KG1 (cell line): ENCODE measurements at places on chromosomes 4 and X.

DNA sequence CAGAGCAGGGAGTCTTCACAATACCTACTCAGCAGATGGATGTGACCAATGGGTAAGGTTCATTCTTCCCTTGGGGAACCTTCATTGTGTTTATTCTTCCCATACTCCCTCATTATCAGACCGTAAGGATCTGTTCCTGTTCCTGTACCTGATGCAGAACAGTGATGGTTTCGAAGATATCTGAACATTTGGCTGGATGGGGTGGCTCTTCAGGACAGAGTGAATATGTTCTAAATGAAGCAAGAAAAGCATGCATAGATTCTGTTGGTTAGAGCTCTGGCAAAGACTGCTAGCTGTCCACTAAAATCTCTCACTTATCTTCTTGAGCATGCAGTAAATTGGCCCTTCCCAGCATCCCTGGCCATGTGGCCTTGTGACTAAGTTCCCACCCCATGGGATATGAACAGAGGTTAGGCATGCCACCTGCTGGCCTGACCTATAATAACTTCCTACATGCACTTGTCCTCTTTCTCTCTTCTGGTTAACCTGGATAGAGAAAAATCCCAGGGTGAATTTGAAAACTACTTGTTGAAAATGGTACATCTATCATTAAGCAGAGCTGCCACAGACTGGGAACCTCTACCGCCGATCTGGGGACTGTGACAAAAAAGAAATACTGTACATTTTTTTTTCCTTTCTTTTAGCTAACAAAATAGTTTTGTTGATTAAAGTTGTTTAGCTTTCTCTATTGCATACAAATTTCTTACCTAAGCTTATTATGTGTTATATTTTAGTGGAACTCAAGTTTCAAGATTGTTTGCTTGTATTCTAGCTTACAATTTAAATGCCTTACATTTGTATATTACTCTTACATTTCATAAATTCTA, 60.0 kb upstream of the BANK1 start:
- DNase-seq = peak; percentile 56

- no peak for DNase-seq
Measured at GRCh38 chr4:89509708-89510281, 202.2 kb upstream of the GPRIN3 start.

DNA sequence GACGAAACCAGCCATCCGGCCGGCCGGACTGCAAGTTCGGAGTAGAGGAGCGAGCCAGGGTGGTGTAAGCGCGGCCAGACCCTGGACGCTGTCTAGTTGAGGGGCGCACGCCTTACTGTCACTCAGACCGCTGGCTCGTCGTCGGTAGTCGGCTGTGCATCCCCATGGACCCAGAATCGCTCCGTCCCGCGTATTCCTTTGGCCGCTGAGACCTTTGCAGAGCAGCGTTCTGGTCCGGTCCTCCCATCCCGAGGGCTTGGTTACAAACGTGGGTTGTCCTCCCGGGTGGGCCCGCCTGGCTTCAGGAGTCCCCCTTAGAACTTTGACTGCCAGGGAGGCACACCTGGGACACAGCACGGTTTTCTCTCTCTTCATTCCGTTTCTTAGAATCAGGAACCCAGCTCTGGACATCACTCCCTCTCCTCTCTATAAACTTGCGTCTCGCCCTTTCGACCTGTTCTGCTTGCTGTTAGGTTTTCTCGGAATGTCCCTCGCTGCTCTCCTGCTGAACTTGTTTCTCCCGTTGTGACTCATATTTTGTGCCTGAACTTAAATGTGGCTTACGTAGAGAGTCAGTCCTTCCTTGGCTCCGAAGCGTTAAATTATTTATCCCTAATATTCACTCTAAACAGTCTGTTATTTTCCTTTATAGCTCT, 672 bp downstream of the PGM2 start:
- DNase-seq = no peak

- no peak for DNase-seq
Measured at GRCh38 chrX:115367455-115367854, 77.9 kb downstream of the LUZP4 start.
